ENCODE measurements at places on chromosomes 1 and 21. TPM values are rescaled to one million over a fixed set of nuclear protein-coding genes. Genes with fewer than 3 reads are reported as not detected.

Gene DLGAP3
- polyA plus RNA-seq = 0.45 TPM

Gene KLHL12
- 19.7 TPM for polyA plus RNA-seq

Gene SAMSN1
- polyA plus RNA-seq = 2.9 TPM

Gene SERTAD4
- polyA plus RNA-seq = 2.7 TPM

Gene RNU1-1
- not detected for polyA plus RNA-seq

Gene OMA1
- 15.3 TPM for polyA plus RNA-seq

DNA sequence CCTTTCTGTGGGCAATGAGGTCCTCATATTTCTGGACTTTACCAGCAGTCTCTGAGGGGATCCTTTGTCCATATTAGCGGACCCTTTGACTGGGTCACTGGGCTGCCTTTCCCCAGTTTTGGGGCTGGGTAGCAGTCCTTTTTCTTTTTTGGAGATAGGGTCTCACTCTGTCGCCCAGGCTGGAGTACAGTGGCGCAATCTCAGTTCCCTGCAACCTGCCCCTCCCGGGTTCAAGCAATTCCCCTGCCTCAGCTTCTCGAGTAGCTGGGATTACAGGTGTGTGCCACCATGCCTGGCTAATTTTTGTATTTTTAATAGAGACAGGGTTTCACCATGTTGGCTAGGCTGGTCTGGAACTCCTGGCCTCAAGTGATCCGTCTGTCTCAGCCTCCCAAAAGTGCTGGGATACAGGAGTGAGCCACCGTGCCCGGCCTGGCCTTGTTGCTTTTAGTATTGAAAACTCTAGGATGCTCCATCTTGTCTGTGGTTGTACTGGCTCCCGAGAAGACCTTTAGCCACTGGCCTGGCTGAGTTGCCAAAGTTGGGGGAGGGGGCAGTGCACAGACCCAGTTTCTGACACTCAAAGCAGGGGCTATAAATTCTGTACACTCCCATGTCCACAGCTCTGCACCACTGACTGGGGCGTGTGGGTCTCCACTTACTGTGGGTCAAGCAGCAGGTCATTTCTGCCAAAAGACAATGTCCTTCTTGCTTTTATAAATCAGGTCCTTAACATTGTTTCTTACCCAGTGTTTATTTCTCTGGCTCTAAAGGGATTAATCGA is 33.1 kb downstream of the MAN1C1 start:
- DNase-seq = no peak

DNA sequence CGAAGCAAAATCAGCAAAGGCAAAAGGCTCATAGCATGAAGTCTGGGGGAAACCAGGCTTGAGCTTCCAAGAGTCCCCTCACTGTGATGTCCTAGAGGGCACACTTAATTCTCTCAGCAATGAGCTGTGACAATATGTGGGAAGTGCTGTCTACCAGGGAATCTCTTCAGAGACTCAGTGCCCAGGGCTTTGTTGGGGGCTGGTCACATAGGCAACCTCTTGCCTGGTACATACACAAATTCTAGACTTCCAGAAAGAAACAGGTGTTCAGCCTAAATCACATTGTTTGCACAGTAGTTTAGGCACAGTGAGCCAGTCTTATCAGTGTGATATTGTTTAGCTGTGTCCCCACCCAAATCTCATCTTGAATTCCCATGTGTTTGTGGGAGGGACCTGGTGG is 400.5 kb downstream of the PRDM2 start:
- no peak for DNase-seq

DNA sequence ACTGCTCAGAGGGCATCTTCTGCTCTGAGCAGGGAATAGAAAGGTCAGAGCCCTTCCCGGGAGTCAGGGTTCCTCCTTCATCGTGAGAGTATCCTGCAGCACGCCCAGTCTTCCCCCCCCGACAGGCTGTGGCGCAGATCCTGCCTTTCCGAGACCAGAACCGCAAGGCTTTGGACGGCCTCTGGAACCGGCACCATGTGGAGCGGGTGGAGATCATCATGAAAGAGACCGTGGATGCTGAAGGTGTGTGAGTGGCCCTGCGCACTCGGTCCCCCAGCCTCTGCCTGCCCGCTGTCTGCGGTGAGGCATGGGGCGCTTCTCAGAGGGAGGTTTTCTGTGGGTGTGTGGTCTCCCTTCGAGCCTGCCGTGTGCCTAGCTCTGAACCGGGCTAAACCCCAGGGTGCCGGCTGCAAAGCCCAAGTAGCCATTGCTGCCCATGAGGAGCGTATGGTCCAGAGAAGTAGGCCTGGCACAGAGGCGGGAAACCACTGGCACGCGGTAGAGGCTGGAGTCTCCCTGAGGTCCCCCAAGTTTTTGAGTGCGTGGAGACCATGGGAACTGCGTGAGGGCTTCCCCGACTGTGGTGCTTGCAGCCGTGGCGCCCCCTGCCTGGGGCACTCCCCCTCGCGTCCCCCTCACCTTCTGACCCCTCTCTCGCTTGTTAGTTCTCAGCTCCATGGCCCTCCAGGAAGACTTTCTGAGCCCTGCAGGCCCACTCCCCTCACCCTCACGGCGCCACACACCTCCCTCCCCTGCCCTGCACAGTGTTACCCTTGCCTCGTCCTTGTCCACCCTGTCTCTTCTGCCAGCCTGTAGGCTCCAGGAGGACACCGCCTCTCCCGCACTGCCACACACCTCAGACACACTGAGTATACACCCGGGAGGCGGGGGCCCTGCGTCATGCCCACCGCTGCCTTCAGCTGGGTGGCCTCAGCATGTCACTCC is 12.5 kb downstream of the H6PD start:
- no peak for DNase-seq

DNA sequence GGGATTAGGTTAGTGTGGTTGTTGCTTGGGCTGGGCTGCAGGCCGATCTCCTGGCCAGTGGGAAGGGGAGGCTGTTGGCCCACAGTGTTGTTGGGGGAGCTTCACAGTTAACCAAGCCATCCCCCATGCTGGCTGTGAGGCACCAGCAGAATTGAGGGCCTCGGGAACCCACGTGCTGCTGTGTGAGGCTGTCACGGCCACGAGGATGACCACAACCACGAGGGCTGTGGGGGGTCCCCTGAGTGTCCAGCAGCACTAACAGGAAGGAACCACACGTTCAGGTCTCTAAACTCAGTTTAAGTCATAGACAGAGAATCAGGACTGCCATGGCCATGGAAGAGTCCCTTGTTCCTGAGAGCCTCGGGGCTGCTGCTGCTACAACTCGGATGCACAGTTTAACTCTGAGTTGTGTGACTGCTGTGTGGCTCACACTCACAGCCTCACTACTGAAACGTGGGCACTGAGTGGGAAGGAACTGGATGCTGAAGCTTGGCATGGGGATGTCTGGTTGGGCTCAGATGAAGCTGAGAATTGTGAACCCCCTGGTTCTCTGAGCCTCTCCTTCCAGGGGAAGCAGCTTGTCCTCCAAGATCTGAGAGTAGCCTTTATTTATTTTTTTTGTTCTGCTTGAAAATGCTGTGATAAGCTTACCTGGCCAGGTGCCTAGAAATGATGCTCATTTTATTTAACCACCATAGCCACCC is 4.8 kb upstream of the MMEL1 start:
- no peak for DNase-seq

DNA sequence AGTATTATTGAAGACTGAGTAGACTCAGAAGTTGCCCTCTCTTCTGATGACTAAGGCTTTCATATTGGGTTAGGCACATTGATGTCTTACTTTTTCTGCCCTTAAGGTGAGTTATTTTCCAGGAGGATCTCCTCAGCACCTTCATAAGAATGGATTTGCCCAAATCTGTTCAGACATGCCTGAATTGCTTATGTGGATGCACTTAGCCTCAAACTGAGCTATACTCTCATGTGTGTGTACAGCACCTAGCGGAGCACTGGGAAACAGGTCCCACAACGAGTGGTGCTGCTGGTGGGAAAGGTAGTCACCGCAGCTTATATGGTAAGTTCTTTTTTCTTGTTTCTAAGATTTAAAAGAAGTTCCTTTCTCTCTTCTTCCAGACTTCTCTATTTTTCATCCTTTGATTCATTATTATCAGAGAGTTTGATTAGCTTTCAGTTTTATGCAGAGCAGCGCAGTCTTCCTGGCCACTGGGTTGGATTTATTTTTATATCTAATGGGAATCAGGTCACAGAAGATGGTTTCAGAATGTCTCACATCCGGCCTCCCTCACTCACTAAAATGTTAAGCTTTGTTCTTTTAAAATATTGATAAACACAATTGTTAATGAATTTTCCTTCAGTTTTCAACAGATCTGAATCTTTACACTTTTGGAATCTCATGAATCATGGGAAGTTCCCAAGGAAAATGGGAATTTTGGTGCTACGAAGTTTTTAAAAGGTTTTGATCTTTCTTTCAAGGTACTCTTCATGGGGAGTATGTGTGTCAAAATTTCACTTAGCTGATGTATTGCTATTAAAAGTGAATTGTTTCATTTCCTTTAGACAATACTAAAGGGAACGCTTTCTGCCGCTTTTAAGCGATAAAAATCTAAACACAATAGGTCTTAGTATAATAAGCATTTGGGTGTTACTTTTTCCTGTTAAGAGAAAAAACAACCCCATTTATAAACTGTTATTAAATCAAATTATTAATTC is 58.5 kb downstream of the EXTL2 start:
- DNase-seq = no peak

- DNase-seq = no peak
Observed at GRCh38 chr21:17402937-17403336, 109.9 kb upstream of the CXADR start.

GRCh38 chr1:174900317-174900716 is 99.4 kb upstream of the CACYBP start:
- no peak for DNase-seq

DNA sequence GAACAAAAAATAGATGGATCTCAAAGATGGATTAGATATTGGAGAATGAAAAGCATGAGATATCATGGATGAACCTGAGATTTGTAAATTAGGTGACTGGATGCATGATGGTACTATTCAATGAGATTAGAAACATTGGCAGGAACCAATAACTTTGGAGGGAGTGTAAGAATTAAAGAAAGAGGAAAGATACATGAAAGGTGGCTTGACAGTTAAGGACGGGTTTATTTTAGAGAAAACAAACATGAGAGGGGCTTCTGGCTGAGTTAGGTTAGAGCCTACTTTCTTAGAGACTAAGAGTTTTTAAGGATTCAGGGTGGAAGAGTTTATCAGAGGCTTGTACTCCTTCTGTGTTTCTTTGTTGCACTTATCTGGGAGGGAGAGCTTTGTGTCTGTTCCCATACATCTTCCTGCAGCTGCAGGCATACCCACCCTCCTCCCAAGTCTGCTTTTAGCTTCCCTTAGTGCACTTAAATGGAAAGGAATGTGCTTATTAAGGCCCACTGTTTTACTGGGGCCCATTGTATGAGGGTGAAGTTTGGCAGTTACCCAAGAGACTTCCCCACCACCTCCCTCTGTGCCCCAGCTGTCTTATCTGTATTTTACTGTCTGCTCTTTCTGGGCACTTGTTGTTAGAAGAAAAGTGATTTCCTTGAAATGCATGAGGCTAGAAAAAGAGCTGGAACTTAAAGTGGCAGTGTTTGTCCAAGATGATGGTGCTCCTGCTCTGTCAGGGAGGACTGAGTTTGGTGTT is 26.1 kb upstream of the CR2 start:
- DNase-seq = no peak

DNA sequence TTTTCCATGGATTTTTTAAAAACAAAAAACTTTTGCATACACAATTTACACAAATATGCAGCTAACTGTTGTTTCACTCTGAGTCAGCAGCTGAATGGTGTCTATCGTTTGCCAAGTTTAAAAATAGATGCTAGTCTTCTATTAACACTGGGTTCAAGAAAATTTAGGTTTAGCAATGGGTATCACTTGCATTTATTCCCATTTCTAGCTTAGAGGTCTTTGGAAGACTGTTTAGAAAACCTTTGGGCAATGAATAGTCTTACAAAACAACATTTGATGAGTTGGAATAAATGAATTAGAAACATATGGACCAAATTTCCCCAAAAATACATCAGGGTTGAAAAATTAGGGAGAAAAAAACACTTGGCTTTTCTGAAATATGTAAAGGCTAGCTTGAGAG is 165.8 kb downstream of the LYPLAL1 start:
- DNase-seq = no peak

GRCh38 chr1:156602557-156602993 is 1.3 kb upstream of the GPATCH4 start:
- DNase-seq = no peak

GRCh38 chr21:42337276-42337675 is 13.5 kb downstream of the TFF2 start:
- no peak for DNase-seq

GRCh38 chr1:114386129-114387009 is 124.6 kb downstream of the TRIM33 start:
- no peak for DNase-seq

GRCh38 chr1:7943251-7943650 is 2.6 kb upstream of the TNFRSF9 start:
- DNase-seq = no peak

DNA sequence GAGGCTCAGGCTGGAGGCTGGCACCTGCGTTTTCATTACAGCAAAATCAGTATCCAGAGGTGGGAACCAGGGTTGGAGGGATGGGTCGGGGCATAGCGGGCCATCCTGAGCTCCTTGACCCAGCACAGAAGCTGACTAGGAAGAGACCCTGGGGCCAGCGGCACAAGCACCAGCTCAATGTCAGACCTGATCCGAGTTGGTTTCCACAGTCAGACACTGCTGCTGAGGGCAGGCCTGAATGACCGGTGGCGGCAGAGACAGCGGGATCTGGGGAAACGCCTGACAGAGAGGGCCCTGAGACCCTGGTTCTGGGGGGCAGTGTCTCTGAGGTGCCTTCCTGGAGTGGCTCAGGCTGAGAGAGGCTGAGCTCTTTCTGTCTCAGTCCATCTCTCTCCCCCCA is 162.0 kb upstream of the C1orf174 start:
- no peak for DNase-seq

DNA sequence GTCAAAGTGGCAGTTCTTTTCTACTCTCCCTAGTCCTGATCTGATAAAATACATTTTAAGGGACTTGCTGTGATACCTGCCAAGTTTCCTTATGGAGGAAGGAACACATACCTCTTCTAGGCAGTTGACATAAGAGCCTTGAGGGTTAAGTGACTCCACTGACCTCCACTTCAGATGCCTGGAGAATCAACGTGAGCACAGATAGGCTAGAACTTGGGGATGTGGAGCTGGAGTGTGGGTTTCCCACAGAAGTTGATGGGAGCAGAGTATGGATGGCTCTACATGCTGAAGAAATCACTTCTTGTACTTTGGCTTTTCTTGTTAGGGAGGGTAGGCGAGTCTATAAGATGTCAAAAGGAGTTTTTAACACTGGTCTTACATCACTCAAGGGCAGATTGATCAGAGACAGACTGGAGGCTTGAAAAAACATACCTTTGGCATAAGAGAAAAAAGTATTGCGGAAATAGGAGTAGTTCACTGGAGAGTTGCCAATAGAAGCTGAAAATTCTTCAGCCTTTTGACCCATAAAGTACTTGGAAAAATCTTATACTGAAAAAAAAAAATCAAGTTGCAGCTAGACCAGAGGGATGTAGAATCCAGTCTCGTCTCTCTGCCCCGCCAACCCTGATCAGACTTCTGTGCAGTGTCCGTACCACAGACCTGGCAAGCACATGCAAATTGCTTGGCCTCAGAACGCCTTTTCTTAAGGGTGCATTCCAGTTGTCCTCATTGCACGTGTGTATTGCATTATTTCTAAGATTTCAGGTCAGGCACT is 5.5 kb downstream of the RHOU start:
- no peak for DNase-seq
